ENCODE measurements at places on chromosomes 7 and 10.

DNA sequence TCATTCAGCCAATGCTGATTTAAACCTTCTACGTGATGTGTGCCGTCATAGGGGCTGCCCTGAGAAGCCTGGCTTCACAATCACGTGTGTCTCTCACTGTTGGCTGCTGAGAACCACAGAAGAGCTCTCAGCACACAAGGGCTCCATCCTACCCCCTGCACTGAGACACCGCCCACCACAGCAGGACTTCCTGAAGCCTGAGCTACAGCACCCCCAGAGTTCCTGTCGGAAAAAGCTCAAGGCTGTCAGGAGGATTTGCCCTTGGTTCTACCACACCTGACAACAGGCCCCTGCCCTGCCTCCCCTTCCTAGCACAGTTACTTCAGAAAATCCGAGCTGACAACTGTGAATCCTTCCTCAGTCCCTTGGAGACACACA lies 191.9 kb downstream of the MAD1L1 start:
- no peak for DNase-seq

DNA sequence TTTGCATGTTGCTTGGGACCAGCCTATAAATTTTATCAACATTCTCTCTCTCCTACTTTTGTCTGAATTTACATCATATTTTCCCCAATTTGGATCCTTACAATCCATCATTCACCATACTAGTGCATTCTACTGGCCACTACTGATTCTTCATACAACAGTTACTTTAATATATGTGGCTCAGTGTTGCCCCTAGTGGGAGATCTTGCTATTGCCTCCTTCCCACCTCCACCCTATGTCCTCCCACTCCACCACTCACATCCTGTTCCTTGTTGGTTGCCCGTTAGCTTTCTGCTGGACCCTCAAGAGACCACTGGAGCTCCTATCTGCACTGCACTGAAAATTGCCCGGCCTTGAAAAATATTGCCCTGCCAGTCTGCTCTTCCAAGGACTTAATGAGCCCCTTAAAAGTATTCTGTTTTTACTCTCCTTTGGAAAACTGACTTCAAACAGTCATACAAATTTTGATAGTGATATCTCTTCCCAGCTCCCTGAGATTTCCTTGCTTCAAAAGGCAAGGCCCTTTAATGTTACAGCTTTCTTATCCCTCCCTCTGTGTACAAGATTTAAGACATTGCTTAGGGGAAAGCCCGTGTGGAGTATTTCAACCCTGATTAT lies 243.2 kb upstream of the TMEM229A start:
- DNase-seq: no peak

GRCh38 chr7:21256310-21256877 lies 171.5 kb upstream of the SP4 start:
- peak; percentile 28 for DNase-seq

- DNase-seq: no peak
These were observed 1.6 kb downstream of the ADCK2 start for GRCh38 chr7:140674356-140674800.

DNA sequence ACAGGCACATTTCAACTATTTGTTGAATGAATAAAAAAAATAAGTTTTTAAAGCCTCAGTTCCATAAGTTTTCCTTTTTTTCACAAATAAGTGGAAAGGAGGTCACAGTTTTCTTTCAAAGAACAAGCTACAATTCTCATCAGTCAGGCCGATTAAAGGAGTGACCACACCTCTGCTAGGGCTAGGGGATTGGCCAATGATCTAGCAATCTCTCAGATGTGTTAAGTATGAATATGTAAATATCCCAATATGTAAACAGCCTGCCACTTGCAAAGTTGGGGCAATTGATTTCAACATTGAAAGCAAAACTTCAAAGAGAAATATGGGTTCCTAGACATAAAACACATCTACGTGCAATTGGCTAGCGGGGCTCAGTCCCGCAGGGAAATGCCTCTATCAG lies 614.9 kb downstream of the KCNMA1 start:
- no peak for DNase-seq

All from fibroblast of skin of right biceps (primary cell).